ENCODE measurements at places on chromosomes 1 and 21.
A peak's percentile ranks its signal among the peaks of the same experiment; 100 is the strongest.

DNA sequence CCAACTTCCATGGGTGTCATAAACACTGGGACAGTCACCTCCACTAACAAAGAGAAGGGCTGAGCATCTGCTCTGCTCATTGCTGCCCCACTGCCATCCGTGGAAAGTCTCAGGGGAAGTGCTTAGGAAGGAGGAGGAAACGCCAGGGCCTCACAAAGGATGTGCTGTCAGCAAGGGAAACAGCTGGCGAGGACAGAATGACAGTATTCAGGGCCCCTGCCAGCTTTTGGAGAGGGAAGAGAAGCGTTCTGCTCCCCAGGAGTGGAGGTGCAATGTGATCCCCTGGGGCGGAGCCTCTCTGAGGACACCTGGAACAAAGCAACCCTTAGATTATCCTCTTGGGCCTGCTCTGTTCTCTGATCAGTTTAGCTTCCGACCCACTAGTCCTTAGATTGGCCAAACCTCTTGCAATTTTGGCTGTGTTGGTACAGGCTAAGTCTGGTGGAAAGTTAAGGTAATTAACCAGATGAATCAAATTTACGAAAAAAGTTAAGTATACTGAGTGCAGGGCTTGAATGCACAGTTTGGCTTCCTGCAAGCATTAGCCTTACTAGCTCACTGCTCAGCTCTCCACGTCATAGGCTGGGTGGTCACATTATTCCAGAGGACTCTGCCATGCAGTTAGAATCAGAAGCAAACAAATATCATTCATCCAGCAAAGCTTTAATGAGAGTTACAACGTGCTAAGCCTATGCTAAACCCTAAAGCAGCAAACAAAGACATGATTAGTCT is 170.2 kb upstream of the NFIA start:
- DNase-seq = peak; percentile 48

- DNase-seq = no peak
Observed at GRCh38 chr1:178659789-178660208, 65.2 kb upstream of the RALGPS2 start.

DNA sequence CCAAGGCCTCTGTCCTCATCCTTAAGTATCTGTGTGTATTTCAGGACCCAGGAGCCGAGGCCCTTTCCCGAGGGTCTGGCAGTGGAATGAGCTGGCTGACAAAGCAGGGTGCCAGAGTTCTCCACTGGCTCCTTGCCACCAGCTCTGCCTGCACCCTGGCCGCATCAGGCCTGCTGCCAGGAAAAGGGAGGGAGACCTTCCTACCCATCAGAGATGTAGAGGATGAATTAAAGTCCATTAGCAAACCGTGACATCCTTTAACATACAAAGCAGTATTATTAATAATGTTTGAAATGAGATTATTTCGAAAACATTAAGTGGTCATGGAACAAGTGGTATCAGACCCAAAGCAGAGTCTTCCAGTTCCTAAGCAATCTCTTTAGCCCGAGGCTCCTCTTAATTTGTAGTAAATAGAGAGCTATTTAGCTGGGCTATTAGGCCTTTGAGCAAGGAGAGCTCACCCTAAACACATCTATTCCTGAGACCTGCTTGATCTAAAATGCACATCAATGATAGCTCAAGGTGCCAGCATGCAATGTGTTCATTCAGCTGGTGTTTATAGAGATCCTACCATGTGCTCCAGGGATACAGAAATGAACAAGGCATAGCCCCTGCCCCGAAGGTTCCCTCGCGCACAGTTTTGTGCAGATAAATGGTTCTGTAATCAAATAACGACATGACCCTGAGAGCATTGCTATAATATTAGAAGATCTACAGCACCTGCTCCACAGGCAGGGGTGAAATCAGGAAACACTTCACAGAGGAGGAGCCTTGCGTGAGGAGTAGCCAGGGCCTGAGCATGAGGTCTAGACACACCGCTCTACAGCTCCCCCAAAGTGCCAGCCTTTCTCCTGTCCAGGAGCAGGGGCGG is 44.0 kb downstream of the FAM163A start:
- no peak for DNase-seq

DNA sequence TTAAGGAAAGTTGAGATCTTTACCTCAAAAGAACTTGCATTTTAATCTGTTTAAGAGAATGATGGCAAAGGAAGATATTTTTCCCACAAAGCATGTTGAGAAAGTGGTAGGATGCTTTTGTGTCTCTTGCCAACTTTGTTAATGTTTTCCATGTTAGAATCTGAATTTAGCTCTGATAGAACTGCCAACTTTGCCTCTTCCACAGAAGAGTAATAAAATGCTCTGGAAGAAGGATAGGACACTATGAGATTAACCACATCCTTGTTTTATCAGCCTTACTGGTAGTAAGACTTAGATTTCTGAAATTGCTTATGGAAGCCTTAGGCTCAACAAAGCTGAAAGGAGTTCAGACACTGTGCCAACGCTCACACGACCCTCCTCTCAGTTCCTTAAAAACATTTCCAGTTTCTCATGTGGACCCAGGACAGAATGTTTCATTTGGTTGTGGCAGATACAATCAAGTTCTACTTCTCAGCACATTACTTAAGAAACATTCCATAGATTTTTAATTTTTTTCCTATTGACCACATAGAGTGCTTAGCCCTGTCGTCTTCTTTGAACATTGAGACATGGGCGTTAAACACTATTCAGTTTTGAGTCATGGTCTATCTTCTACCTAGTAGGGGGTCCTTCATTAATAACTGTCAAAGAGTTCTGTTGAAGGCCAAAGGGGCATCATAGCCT is 59.0 kb downstream of the MTR start:
- no peak for DNase-seq

DNA sequence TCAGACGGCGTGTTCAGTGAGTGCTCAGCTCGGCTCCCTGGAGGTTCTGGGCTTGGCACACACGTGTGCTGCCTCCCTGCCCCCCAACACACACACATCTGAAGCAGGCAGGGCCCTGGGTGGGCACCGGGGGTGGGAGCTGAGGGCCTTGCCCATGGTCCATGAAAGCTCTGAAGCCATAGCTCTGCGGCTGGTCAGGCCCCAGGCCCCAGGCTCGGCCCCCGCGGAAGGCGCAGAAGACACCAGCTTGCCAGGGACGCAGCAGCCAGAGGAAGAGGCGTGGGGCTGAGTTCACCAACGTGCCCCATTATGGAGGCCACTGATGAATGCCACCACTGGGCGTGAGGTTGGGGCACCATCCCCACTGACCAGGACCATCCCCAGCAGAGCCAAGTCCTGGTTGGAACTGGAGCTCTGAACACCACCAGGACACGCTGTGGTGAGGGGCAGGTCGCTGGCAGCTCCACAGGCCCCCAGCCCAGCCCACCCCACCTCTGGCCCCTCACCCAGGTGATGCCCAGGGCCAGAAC is 4.2 kb downstream of the AURKAIP1 start:
- DNase-seq = no peak

DNA sequence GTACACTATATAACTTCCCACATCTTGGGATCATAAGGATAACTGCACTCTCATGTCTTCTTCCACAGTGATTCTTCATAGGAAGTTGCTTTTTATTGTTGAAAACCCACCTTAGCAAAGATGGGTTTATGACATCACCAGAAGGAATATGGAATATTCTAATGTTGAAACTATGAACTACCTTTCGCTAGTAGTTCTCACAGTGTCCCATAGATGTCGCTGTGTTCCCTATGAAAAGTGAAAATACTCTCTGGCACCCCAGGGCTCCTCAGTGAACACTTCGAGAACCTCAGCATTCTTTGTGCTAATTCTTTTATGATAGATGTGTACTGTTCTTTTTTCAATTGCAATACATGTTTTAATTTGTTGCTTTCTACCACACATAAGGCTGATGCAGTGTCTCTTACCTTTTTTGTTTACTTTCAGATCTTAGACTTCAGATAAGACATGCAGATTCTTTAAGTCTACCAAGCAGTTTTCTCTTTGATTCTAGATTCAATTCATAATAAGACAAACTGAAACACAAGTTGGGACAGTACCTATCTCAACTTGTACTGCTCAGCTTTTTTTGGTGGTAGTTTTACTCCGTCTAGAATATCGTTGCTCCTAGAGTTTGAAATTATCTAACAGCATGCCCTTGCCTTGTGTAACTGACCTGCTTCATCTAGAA is 90.8 kb downstream of the GTF2B start:
- DNase-seq = peak; percentile 37

DNA sequence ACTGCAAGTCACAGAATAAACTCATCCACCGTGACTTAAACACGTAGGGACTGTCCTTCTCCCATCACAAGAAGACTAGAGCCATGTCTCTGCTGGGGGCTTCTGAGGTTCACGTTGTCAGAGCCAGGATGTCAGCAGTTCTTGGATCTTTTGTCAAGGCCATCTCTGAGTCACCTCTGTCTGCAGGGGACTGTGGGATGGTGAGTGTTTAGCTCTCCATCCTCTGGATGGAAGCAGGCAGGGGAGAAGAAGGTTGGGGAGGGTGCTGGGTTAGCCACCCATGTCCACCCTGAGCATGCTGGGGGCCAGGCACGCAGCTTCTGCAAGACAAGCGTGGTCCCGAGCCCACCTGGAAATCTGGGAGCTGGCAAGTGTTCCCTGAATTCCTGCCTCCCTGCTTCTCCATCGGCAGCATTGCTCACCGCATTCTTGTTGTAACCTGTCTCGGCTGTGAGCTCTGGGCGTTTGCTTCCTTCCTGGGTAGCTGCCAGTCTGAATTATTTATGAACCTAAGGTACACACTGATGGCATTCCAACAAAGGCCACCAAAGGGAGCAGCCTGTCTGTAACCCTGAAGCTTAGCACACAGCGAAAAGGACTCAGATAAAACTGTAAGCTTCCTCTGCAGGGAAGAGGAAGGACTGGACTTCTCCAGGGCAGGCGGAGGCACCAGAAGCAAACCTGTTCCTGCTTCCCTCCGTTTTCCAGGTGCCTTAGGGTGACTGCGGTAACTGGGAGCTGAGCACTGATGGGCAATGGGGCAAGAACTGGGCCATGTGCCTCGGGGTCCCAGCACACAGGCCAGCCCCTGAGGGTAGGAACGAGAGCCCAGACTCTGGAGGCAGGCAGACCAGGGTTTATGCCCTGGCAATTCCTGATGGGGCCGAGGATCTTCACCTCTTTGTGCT is 88.6 kb downstream of the RIPK4 start:
- DNase-seq = no peak

GRCh38 chr1:50651476-50652263 is 228.4 kb upstream of the DMRTA2 start:
- peak; percentile 58 for DNase-seq

GRCh38 chr21:39720126-39720778 is 24.7 kb upstream of the IGSF5 start:
- no peak for DNase-seq

DNA sequence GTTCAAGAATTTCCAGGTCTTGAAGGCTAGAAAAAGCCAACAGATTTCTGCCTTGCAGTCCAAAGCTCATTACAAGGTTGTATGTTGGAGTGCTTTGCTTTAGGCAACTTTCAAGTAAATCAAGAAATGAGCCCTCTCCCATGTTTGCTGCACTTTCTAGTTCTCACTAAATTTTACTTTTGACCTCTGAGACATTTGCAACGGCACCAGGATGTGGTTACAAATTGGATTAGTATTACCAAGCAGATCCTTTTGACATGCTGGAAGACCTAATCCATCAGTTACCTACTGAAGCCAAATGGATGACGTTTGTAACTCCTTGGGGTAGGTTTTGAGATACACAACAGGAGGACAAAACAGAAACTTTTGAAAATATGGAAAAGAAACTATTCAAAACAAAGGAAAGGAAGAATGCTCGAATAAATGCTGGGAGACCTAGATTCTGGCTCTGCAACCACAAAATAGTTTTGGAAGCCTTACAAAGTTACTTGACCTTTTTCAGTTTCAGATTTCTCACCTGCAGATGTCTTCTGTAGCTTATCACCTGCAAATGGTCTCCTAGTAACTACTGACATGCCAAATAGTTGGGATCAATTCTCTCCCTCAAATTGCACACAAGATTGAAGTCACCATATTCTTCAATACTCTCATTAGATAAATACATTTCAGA is 251.7 kb upstream of the ADGRL2 start:
- peak; percentile 8 for DNase-seq

GRCh38 chr1:191857600-191857999 is 300.7 kb upstream of the RGS18 start:
- no peak for DNase-seq

GRCh38 chr1:70805641-70806040 is 242.0 kb downstream of the PTGER3 start:
- no peak for DNase-seq

DNA sequence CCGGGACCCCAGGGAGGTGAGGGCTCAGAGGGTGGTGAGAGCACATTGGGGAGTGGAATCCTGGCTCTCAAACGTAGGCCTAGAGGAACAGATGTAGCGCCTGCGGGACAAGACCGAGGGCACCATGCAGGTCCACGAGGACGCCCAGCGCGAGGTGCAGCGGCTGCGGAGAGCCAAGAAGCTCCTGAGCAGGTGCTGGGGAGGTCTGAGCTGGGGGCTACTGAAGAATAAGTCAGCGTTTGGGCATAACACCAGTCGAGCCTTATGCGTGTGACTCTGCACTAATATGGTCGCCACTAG is 2.6 kb upstream of the NBPF3 start:
- DNase-seq = no peak

DNA sequence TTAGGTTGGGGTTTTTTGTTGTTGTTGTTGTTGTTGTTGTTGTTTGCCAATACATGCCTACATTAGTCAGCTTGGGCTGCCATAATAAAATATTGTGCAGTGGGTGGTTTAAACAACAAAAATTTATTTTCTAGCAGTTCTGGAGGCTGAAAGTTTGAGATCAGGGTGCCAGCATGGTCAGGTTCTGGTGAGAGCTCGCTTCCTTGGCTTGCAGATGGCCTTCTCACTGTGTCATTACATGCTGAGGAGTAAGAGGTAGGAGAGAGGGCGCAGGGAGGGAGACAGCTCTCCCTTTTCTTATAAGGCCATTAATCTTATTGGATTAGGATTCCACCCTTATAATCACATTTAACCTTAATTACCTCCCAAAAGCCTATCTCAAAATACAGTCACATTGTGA is 52.7 kb downstream of the DIRAS3 start:
- DNase-seq = no peak

DNA sequence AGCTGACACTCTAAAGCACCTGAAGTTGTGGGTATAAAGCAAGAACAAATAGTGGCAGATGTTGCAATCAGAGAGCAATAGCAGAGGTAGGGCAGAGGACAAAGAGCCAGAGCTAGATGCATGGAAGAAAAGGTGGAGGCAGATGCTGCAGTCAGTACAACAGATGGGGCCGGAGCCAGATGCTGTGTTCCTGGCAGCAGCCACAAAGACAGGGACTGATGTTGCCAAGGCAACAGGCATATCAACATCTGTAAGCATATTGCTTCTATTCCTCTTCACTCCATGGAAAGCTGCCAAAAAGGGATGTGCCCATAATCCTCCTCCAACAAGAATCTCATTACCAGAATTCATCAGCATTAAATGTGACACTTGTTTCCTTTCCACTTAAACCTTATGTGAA is 108.0 kb downstream of the TNNI3K start:
- peak; percentile 15 for DNase-seq

- DNase-seq = no peak
Observed at GRCh38 chr1:184919892-184920291, 54.4 kb downstream of the NIBAN1 start.

- no peak for DNase-seq
Observed at GRCh38 chr1:226107471-226108460, 45.2 kb downstream of the H3-3A start.

- no peak for DNase-seq
Observed at GRCh38 chr1:88763649-88764406, 79.8 kb downstream of the PKN2 start.

- no peak for DNase-seq
Observed at GRCh38 chr21:42117967-42118780, 47.1 kb downstream of the UMODL1 start.
